ENCODE measurements at places on chromosomes 6 and 20.

DNA sequence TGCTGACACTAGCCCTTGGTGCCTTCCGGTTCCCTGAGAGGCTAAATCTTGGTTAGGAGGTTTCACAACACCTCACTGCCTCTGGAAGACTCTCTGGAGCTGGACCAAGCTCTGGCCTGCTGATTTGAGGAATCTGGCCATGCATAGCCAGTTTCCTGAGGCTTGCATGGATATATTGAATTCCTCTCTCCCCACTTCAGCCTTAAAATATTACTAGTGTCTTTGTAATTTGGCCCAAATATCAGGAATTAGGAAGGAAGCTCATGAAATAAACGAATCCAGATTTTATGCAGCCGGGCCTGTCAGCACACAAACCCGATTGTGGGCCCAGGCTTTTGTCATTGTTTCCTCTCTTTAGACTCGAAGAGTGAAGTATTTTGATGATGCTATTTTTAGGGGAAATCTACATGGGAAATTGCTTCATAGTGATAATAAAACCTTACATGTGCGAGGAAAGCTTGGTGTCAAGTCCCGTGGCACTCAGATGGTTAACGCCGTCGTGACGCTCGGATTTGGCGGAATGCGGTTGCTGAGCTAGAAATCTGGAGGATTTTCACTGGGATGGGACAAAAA, 144.4 kb downstream of the PHACTR3 start:
- DNase-seq: no peak

DNA sequence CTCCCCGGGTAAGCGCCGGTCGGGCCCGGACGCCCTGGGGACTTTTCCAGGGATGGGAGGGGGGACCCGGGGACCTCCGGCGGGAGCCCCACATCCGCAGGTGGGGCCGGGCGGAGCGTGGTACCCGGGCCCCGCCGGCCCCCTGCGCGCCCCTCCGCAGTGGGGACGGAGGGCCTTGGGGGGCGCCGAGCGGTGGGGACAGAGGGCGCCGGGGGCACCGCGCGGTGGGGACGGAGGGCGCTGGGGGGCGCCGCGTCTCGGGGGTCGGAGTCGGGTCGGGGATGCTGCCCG, 270 bp downstream of the PLEKHG1 start:
- no peak for DNase-seq

DNA sequence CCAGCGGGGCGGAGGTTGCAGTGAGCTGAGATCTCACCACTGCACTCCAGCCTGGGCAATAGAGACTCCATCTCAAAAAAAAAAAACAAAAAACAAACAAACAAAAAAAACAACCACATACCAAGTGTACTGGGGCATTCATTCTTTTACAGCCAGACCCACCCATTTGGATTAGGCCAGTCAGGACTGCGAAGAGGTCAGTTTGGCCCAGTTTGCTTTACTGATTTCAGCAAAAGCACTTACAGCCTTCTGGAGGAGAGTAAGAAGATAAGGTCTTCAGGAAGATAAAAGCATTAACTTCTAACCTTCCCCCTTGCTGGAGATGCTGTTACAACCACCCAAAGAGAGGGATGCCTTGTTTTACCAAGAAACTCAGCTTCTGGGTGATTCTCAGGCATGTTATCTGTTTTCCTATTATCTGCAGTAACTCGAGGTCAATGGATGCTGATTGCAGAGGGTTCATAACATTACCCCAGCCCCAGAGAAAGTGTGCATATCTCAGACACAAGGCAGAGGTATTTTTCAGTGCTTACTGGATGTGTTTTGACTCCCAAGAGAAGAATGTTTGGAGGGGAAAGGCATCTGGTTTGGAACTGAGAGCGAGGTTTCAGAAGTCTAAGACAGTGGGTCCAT, 118.9 kb downstream of the RIN2 start:
- no peak for DNase-seq

GRCh38 chr6:44002593-44003344, 124.5 kb downstream of the MRPL14 start:
- DNase-seq: no peak

GRCh38 chr6:44771647-44772415, 384.3 kb downstream of the CDC5L start:
- no peak for DNase-seq

GRCh38 chr6:123118811-123119210, 122.8 kb downstream of the CLVS2 start:
- no peak for DNase-seq

DNA sequence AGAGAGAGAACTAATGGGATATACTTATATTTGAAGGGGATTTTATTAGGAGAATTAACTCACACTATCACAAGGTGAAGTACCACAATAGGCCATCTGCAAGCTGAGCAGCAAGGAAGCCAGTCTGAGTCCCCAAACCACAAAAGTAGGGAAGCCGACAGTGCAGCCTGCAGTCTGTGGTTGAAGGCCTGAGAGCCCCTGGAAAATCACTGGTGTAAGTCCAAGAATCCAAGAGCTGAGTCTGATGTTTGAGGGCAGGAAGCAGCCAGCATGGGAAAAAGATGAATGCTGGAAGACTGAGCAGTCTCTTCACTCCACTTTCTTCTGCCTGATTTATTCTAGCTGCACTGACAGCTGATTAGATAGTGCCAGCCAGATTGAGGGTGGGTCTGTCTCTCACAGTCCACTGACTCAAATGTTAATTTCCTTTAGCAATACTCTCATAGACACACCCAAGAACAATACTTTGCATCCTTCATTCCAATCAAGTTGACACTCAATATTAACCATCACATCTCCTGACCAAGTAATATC, 823.9 kb downstream of the PHF3 start:
- DNase-seq: no peak

GRCh38 chr20:62357681-62358080, 9.4 kb downstream of the LAMA5 start:
- DNase-seq: no peak

DNA sequence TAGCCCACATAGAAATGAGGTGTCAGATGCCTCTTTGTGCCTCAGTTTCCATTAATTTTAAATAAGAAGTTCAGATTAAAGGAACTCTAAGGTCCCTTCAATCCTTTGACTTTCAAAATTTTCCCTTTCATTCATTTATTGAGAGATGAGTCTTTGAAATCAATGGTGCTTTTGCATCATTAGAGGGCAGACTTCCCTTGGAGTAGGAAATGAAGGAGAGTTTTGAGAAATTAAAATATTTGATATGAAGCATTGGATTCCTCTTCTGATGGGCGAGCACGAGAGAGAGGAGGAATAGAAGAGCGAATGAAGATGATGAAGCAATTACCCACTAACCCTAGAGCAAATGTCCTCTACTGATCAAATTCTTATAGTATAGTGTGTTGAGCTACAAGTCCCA, 105.7 kb downstream of the EDN1 start:
- peak; percentile 15 for DNase-seq
